ENCODE measurements at places on chromosomes 3 and 15.

DNA sequence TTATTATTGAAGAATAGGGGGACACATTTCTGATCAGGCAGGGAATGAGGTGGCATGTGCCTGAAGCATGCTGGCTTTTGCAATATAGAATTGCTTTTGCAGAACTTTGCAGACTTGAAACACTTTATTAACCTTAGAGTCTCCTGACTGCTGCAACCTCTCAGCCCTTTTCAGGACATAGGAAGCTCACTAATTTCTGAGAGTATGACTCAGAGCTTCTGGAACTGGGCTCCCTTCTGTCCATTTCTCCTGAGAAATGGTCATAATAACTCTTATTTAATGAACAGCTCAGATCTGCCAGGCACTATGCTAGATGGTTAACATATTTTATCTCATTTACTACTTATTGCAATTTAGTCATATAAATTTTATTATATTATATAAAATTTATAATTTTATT lies 38.6 kb upstream of the DGKG start:
- no peak for DNase-seq

- DNase-seq: no peak
Measured at GRCh38 chr3:168738527-168739325, 643.0 kb upstream of the GOLIM4 start.

- DNase-seq: no peak
Measured at GRCh38 chr3:140359233-140359995, 318.4 kb upstream of the TRIM42 start.

GRCh38 chr15:40618906-40619305 lies 24.9 kb downstream of the KNL1 start:
- DNase-seq: no peak

GRCh38 chr3:187896646-187897045 lies 151.4 kb upstream of the BCL6 start:
- DNase-seq: no peak

DNA sequence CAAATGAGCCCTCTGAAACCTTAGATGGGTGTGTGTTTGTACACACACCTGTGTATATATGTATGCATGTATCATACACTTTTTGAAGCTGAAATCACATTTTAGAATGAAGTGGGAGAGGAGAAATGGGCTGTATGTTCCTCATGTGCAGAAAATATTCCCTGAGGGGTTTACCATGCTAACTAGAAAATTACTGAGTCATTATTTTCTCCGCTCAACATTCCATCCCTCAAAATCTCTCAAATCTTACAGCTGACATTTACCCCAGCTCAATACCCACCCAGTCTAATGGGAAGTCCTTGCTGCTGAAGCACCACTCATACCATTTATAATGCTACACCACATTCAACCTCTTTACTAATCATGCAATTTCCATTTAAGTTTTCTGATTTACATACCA lies 138.6 kb downstream of the P2RY1 start:
- DNase-seq: no peak

GRCh38 chr15:101176625-101177024 lies 75.2 kb downstream of the CHSY1 start:
- no peak for DNase-seq

- peak; percentile 85 for DNase-seq
Measured at GRCh38 chr15:66145726-66146182, 107.8 kb downstream of the MEGF11 start.

GRCh38 chr15:95875121-95875643 lies 455.3 kb upstream of the NR2F2 start:
- peak; percentile 98 for DNase-seq

DNA sequence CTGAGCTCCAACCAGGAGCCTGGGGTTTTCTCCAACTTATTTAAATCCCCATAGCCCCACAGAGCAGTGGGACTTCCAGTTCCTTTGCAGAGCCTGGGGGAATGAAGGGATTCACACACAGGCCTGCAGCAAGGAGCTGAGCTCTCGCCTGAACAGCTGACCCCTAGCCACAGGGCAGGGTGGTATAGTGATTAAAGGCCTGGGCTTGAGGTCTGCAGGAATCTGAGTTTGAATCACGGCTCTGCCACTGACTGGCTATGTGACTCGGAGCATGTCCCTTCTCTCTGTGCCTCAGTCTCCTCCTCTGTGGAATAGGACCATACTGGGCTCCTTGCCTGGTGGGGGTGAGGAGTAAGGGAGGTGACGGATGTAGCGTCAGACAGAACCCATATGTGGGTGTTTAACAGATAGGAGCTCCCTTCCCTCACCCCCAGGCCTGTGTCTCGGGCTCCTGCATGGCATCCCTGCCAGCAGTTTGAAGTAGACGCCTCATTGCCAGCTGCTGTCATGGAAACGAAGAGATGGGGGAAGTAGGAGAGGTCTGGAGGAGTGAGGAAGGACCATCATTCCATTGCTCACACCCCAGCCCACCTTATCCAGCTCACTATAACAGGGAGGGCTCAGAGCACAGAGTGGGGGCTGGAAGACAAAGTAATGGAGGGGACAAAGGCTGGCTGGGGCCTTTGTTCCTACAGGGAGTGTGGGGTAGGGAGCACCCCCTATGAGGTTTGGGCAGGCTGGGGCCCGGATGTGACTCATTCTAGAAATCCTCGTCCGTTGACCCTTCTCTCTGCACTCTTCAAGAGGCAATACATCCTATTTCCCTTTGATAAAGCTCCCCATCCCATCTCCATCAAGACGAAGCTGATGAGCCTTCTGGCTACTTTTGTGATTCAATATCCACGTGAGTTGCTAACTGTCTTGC lies 14.8 kb downstream of the HRH1 start:
- DNase-seq: no peak

GRCh38 chr3:9020426-9020825 lies 57.2 kb upstream of the RAD18 start:
- no peak for DNase-seq

DNA sequence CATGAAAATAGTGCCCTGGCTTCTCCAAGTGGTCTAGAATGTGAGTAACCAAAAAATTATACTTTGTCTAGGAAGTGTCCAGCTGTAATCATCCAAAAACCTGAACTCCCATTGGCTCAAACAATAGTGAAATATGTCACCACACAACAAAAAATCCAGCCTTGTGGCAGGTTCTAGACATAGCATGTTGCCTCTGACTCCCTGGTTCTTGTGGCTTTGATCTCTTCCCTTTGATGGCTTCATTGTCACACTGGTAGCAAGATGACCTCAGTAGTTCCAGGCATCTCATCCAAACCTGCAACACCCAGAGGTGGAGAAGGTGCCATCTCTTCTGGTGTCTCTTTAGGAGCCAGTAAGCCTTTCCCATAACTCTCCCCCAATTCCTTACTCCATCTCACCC lies 74.7 kb downstream of the CMSS1 start:
- no peak for DNase-seq

GRCh38 chr3:43206105-43206504 lies 80.2 kb upstream of the SNRK start:
- DNase-seq: no peak

- DNase-seq: no peak
Measured at GRCh38 chr3:86921971-86922680, 68.8 kb downstream of the VGLL3 start.

GRCh38 chr3:47495886-47496285 lies 17.6 kb downstream of the ELP6 start:
- no peak for DNase-seq

DNA sequence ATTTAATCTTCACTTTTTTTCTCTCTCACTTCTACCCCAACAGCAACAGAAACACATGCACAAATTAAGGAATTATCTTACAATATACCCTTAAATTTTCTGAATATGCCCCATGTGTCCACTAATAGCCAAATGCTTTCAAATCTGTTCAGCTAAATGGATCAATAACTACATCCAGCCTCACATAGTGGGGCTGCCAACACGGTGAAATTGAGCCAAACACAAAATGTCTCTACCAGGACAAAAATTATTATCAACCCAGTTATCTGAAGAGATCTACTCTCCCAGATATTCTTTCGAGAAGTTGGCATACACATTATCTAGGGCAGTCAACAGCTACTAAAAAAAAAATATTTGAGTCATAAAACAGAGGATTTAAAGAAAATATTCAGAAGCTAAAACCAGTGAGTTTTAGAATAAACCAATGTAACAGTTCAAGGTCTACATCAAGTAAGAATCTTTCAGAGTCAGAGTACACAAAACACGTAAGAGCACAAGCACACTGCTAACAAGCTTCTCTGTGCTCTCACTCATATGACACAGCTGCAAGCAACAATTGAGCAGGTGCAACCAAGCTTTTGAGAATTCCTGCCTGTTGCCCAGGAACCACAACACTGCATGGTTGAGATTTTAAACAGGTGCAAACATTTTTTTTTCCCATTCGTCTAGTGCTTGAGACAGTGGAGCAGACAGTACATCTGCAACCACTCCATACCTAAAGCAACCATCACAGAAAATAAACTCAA lies 247.7 kb downstream of the ZBTB20 start:
- DNase-seq: no peak

DNA sequence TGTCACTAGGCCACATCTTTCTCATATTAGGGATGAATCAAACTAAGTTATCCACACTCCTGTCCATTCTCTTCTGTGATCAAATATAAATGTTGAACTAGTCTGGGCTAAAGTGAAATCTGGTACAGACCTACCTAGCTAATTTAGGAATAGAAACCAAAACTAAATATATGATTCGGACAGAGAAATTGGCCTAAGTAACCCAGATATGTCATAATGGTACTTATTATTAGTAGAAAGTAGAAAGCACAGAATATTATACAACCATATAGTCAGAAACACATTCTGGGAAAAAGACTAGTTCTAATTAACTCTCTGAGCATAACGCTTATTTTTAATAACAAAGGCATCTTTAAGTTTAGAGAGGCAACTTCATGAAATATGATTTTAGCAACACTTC lies 389.0 kb downstream of the LSAMP start:
- no peak for DNase-seq

- DNase-seq: no peak
Measured at GRCh38 chr3:34034840-34035239, 236.4 kb downstream of the PDCD6IP start.

DNA sequence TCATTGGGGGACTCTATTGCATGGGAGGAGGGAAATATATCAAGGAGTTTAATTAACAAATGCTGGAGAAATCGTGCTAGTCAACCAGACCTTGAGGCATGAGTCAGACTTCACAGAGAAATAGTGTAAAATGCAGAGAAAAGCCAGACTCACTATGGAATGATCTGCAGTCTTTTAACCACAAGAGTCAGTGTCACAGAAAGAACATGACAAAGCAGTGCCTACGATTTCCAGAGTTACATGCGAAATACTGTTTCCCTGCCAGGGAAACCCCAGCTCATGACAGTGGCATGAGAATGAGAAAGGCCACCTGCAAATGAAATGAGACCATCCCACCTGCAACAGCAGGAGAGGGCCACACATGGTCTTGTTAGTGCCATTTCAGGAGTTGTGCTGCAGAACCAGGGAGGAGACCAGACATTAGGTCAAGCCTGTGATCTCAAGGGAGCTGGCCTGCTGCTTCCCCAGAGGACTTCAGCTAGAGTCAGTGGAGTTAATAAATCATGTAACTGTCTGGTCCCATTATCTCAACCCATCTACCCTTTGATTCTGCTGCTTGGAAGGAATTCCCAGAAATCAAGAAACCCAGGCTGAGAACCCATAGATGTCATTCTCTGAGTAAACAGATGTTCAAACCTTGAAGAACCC lies 79.0 kb downstream of the ERC2 start:
- DNase-seq: no peak

GRCh38 chr3:10957976-10958749 lies 34.4 kb upstream of the SLC6A1 start:
- DNase-seq: peak; percentile 64

DNA sequence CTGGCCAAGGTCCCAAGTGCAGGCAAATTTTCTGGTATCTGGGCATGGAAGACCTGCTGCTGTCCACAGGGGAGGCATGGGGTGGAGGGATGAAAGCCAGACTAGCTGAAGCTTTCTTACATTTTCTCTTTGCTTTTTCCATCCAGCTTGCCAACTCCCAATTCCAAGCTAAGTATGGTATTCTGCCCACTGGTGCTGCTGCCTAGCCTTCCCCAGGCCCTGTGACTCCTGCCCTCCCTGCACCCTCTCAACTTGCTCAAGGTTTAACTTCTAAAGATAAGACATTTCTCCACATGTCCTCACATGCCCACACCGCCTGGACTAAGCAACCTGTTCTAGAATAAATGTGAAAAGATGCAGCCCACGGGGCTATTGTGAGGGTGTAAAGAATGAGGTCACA lies 59.5 kb upstream of the HACD2 start:
- no peak for DNase-seq

GRCh38 chr3:108008931-108009639 lies 81.7 kb downstream of the CD47 start:
- DNase-seq: peak; percentile 55

- no peak for DNase-seq
Measured at GRCh38 chr15:67945951-67946700, 106.3 kb upstream of the RNU6-1 start.

- peak; percentile 59 for DNase-seq
Measured at GRCh38 chr3:38108649-38109579, 28.0 kb downstream of the ACAA1 start.

DNA sequence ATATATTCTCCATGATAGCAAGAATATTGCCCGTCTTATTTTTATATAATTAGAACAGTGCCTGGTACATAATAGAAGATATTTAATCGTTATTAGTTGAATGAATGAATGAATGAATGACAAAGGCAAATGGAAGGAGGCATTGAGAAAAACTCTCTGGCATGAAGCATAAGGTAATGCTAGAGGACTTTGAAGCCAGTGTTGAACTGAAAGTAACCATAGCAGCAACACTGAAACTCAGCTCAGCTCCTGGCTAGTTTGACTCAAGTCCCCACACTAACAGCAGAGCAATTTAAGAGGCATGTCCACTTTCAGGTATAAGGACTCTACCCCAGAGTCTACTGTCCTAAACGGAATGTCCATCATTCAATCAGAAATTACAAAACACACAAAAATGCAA lies 227.0 kb downstream of the CPNE4 start:
- no peak for DNase-seq

DNA sequence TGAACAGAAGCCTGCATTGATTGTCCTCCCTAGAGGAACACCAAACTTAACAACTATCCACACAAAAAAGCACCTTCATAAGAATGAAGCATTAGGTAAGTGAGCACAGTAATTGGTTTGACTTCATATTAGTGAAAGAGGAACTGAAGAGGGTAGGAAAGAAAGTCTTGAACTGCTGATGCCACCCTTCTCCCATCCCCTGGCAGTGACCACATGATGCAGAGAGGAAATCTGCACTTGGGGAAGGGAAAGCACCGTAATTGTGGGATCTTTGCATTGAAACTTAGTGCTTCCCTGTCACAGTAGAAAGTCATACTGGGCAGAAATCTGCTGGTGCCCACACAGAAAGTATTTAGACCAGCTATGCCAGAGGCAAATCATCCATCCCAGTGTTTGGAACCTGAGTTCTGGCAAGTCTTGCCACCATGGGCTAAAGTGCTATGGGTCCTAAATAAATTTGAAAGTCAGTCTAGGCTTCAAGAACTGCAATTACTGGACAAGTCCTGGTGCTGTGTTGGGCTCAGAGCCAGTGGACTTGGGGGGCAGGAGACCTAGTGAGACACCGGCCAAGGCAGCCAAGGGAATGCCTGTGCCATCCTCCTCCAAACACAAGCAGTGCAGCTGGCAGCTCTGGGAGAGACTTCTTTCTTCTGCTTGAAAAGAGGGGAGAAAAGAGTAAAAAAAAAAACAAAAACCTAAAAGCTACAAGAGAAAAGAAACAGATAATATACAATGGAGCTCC lies 63.6 kb downstream of the SLC15A2 start:
- DNase-seq: peak; percentile 84

Measured in common myeloid progenitor, CD34-positive (primary cell).